Left renal cortex interstitium (tissue), 4 donors: ENCODE measurements at places on chromosomes 6 and 20.

- DNase-seq = no peak
These were observed 13.9 kb downstream of the MACROD2 start for GRCh38 chr20:14009208-14009607.

GRCh38 chr6:52227495-52227894 lies 16.8 kb downstream of the IL17F start:
- no peak for DNase-seq

DNA sequence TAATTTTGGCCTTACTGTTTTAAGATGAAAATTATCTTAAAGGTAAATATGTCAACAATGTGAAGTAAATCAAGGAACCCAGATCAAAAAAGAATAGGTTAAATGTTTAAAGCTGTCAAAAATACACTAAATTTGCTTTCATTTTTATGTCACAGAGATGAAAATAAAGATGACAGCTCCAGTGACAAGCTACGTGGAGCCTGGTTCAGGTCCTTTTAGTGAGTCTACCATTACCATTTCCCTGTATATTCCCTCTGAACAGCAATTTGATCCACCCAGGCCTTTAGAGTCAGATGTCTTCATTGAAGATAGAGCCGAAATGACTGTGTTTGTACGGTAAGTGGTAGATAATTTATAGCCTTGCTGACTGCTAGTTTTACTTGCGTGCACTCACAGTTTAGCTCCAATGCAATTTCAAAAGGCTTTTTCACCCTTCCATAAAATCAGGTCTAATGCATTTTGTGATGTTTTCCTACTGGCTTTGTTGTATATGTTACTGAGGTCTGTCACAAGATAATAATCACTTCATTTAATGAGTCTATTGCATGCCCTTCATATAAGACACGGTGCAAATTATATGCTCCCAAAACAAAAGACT lies 1.9 kb downstream of the HEBP2 start:
- DNase-seq = no peak

DNA sequence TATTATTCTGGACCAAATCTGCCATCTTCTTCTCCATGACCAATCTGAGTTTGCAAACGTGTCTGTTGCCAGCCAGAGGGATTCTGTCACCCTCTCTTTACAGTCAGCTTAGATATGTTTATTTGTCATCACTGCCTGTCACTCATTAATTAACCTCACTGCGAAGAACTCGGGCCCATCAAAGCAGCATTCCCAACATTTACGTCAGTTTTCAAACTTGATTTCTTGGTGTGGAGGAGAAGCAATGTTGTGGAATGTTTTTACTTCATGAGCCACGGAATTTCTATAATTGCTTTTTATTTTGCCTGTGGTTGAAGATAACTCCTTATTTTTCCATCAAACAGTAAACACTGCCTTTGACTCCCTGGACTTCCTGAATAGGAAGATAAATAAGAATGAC lies 91.8 kb upstream of the CNKSR3 start:
- no peak for DNase-seq

DNA sequence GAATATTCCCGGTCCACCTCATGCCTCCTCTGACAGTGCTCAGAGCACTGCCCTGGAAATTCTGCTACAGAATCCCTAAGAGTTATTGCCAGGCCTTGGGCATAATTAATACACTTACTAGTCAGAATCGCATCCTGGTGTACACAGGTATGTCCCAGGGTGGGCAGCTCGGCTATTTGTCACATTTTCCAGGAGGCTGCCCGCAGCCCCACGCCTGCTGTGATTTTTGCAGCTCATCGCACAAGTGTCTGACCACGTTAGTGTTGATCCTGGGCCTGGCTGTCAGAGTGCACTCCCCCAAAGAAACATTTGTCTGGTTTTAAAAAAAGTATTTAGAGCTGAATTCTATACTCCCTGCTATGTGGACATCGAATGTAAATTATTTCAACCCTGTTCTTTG lies 105.4 kb downstream of the CD83 start:
- DNase-seq = no peak

DNA sequence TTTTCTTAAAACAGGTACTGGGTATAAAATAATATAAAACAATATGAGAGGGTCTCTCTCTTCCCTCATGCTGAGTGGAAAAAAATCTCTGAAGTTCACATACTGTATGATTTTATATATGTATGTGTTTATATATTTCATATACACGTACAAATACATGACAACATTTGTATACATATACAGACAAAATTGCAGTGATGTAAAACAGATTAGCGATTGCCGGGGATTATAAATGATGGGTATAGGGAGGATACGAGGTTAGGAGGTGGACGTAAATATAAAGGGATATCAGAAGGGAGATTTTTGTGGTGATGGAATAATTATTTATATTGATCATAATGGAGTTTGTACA lies 194.8 kb upstream of the PRSS16 start:
- DNase-seq = no peak

DNA sequence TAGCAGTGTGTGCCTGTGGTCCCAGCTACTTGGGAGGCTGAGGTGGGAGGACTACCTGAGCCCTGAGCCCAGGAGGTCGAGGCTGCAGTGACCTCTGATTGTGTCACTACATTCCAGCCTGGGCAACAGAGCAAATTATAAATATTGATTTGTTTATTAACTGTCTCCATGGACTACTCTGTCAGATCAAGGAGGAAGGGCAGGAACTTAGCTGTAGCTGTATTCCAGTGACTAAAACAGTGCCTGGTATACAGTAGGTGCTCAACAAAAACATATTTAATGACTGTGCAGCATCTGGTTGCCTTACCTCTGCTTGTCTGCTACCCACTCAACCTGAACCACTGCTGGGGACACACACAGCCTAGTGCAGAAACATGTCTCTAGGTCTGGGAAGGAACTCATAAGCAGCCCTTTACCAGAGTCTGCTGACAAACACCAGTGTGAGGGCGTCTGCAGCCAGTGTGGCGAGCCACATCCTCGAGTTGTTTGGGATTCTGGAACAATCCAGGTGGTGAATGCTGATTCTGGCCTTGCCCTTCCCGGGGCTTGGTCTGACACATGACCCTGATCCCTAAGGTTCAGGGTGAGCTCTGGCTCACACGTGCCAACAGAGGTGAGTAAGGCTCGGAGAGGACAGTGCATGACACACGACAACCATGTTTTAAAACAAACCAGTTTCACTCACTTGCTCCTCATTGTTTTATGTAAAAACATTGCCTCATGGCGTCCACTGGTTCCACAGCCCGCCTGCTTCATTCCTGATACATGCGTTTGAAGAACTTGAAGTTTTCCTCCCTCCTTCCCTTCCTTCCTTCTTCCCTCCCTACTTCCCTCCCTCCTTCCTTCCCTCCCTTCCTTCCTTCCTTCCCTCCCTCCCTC lies 117.9 kb upstream of the ZNF217 start:
- no peak for DNase-seq

GRCh38 chr6:108164815-108165706 lies 761 bp upstream of the NR2E1 start:
- DNase-seq = no peak

DNA sequence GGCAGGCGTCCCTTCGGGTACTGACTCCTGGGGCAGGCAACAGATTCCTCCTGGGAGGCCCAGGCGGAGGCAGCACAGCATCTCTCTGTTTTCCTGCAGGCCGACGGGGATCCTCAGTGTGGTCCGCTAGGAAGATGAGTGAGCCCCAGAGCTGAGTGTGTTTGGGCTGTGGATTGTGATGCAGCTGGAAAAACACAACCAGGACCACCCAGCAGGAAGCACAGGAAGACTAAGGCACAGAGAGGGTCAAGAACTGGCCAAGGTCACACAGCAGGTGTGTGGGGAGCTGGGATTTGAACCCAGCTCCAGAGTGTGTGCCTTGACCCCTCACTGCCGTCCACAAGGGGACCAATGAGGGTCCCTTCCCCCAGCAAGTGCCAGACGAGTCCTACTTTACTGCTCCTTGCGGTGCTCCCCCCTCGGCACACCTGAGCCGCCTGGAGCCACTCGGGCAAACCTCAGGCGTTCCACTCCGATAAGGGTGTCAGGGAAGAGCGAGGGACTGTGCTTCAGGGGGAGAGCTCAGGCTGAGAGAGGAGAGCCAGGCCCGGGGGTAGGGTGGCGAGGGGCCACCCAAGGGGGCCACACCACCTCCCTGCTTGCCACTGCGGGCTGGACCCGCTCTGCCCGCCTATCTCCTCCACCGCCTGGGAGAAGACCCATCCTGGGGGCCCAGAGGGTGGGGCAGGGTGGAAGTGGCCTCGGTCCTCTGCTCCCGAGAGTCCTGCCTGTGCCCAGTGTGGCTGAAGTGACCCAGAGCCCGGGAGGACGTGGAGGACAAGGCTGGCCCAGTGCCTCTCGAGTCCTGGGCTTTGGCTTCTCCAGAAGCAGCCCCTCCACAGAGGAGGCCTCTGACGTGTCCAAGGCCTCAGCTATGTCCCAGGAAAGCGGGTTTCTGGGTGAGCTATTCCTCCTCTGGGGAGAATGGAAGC lies 63.3 kb downstream of the YTHDF1 start:
- no peak for DNase-seq

DNA sequence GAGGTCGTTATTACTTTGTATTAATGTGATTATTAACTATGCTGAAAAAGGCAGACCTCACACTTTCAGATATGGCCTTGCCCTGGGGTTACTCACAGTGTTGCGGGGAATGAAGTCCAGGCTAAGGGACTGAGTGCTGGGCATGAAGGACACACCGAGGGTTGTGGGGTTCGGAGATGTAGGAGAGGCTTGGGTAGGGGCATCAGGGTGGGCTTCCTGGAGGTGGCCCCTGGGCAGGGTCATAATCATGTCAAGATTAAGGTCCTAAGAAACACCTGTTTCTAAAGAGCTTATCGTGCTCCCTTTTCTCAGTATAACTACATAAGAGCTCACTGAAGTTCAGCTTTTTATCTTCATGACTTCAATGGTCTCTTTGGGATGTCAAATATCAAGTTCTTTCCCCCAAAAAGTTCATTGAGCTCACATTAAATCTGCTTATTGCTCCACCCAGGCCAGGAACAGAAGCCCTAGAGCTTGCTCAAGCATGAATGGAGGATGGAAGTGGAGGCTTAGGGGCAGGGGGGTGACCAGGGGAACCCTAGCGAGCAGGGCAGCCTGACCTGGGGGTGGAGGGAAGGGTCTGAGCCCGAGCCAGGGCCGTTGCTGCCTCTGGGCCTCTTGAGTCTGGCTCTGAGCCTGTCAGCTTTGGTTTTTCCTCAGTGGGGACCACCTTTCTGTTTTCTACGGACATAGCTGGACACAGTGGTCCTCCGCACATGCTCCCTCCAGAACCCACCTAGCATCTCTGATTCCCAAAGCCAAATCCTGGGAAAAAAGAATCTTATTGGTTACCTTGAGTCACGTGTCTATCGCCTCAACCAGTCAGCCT lies 37.3 kb upstream of the TGM2 start:
- DNase-seq = no peak

DNA sequence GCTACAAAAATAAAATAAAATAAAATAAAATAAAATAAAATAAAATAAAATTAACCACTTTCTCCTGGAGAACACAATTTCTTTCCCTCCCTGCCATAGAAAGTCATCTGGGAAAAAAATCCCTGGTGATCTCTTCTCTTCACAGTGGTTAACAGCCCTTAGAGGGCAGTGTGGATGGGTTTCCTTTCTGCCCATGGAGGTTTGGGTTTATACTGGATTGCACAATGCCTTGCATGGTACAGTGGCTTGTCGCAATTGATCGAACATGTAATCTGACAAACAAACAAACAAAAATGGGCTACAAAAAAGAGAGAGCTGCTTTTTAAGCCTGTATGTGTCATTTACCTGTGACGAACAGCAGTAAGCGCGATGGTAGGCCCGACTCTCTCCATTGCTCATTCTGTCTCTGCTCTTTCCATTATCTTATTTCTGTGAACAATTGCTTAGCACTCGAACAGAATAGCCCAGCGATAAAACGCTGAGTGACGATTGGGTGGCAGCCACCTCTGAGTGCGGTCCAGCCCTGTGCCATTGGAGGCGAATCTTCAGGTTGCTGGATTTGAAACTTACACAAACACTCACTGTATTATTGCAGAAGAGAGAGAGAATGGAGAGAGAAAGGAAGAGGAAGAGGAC lies 166.1 kb downstream of the CD83 start:
- DNase-seq = no peak

DNA sequence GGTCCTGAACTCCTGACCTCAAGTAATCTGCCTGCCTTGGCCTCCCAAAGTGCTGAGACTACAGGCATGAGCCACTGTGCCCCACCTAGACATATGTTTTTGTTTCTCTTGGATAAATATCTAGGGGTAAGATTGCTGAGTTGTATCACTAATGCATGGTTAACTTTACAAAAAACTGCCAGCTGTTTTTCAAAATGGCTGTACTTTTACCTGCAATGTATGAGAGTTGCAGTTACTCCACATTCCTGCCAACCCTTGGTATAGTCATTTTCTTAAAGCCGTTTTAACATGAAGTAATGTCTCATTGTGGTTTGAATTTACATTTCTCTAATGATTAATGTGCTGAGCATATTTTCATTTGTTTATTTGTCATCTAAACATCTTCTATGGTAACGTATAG lies 289.7 kb downstream of the UTRN start:
- no peak for DNase-seq
